ENCODE measurements at places on chromosomes 6 and 20.

DNA sequence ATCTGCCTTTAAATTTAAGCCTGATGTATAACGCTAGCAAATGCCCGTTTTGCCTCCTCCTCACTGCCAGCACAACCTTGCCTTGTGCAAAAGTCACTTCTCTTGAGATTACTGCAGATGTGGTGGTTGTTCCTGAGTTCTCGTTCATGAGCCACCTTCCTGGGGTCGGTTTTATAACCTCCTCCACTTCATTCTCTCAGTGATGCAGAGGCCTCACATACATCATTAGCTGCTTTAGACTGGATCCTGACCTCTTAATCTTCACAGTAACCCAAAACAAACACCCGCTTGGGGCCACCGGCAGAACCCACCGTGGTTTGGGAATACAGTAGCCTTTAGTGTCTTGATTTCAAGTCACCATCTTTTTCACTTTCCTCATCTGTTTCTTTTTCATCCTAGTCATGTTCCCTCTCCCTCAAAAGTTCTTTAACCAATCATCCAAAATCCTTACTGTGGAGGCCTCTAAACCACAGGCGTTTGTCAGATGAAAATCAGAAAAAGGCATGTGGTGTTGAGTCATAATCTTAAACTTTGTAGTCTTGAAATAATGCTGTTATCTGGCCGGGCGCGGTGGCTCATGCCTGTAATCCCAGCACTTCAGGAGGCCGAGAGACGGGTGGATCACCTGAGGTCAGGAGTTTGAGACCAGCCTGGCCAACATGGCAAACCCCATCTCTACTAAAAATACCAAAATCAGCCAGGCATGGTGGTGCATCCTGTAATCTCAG, 430.3 kb upstream of the SOX4 start:
- DNase-seq = no peak

- DNase-seq = peak; percentile 56
These were observed at the start of gene CLIC1 for GRCh38 chr6:31736021-31736767. Gene CLIC1, minus strand, starts transcription at chr6:31736530. Its CDS starts 230 bp downstream, at chr6:31736300.

DNA sequence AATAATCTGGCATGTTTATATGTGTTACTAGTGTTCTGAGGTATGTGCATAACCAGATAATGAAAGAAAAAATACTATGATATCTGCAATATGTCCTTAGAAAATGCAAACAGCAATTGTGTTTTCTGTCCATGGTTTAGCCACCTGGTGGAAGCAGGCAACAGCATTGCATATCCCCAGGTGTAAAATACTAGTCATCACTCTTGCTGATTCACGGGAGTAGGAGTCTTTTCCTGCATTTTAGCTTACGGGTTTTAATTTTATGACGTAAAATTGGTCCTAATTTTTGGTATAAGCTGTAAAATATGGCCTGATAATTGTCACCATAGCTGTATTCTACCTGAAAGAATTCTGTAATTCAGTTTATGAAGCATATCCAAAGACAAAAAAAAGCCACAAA, 2.5 kb downstream of the RNF182 start:
- DNase-seq = no peak

- no peak for DNase-seq
These were observed 200.7 kb upstream of the SPTLC3 start for GRCh38 chr20:12808006-12808567.

- no peak for DNase-seq
These were observed 56.0 kb downstream of the IRF4 start for GRCh38 chr6:447381-448165.

GRCh38 chr20:49677777-49678758, 35.6 kb downstream of the B4GALT5 start:
- no peak for DNase-seq

DNA sequence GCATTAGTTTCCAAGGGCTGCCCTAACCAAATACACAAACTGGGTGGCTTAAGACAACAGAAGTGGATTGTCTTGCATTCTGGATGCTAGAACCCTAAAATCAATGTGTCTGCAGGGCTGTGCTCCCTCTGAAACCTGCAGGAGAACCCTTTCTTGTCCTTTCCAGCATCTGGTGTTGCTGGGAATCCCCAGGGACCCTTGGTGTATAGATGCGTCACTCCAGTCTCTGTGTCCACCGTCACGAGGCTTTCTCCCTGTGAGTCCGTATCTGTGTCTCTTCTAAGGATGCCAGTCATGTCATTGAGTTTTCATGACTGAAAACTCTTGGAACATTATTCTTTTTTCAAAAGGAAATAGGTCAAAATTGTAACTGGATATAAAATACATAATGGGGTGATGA, 142.9 kb downstream of the RNASET2 start:
- no peak for DNase-seq

DNA sequence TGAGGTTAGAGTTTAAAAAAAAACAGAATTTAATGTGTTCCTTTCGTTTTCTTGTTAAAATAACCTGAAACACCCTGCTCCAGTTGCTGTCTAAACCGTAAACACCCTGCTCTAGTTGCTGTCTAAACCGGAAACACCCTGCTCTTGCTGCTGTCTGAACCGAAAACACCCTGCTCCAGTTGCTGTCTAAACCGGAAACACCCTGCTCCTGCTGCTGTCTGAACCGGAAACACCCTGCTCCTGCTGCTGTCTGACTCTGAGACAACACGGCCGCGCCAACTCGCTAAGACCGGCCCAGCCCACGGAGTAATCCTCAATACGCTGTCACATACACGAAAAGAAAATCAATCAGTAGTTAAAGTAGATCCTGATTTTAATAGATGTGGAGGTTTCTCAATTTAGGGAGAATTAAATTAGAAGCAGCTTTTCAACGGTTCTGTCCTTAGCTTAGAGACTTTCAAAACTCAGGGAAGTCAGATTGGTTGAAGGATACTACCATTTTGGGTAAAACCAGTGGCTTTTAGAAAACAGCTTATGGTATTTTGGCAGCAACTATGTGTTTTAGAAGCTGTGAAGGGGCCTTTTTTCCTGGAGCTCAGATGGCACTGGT, 98.3 kb downstream of the RAMACL start:
- no peak for DNase-seq

DNA sequence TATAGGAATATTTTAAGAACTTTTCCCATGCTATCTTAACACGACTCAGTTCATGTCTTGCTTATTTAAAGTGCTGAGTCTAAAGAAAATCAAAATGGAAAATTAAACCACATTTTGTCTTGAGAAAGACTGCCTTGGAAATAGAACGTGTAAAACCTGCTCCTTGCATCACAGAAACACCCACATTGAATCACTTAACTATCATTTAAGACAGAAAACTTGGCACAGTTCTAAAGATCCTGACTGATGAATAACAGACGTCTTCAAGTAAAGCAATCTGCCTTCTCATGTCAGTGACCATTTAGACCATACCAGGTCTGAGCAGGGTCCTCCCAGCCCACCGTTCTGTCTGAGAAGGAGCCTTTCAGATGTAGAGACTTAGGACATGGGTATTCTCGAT, 7.4 kb downstream of the PERP start:
- no peak for DNase-seq

DNA sequence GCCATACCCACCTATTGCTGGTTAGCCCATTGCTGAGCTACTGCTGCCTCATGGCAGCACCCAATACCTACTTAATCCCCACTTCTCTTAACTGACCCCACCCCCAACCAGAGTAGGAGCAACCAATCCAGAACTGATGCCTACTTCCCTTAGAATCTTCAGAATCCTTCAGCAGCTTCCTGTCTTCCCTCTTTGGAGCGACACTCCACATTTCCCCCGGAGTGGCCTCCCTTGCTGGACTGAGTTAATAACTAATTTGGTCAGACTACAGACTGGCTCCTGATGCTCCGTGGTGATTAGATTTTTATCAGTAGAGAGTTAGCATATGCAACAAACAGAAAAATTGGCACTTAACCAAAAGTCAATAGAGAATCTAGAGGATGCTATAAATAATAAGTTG, 51.2 kb upstream of the UBR2 start:
- no peak for DNase-seq

DNA sequence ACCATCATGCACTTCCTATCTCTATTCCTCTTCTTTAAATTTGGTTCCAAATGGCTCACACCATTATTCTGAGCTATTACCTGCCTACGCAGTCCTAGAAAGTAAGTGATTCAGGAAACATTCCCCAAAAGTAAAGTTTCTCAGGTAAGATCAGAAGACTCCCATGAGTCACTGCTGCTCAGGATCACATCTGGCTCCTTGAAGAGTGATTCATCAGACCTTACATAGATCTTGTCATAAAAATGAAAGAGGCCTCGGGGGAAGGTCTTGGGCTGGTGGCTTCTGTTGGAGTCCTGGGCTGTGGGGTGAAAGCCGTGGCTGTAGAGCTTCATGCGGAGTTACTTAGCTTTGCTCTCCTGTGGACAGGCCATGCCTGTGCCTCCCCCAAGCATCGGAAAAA, 35.9 kb downstream of the PLG start:
- DNase-seq = no peak

DNA sequence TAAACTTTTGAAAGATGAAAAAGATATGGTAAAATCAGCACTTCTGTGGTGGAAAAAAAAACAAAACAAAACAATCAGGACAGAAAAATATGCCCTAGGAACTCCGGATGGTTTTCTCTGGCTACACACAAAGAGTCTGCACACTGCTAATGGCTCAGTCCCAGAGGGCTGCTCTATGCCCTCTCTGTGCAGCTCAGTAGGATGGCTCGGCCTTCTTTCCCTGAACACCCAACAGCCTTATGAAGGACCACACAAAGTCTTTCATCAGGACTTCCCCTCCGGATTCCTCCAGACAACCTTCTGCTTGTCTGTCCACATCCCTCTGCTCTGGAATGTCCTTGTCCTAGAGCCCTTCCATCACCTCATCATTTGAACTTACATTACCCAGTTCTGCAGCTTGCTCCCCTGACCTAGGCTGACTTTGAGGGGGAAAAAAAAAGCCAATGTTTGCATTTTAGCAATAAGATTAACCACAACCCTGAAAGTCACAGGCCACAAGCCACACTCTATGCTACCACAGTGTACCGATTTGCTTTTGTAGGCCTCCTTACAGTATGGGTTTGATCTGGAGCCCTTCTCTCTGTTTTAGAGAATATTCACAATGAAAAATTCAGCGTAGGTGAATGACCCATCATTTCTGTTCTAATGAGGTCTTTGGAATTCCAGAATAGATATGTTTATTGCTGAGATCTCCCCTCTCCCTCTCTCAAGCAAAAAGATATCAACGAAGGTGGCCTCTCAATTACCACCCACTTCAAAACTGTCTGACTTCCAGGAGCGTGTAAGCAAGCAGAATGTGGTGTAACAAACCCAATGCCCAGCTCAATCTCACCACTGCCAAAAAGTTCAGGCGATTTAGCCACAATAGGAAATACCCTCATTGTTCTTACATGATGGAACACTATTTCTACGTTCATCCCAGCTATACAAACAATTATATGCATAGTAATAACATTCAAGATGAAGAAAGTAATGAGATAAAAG, 164.0 kb downstream of the GMDS start:
- DNase-seq = no peak

DNA sequence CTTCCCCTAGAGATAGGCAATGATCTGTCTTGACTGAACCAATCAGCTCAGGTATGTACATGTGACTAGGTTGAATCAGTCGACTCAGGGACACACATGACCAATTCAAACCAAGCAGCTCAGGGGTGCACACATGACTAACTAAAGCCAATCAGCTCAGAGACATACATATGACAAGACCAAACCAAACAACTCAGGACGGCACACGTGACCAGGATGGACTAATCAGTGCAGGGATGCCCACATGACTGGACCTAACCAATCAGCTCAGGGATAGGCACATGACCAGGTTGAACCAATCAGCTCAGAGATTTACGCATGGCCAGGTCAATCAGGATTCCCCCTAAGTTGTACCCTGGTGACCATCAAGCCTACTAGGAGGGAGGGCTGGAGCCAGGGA, 310.3 kb downstream of the CDH26 start:
- no peak for DNase-seq

DNA sequence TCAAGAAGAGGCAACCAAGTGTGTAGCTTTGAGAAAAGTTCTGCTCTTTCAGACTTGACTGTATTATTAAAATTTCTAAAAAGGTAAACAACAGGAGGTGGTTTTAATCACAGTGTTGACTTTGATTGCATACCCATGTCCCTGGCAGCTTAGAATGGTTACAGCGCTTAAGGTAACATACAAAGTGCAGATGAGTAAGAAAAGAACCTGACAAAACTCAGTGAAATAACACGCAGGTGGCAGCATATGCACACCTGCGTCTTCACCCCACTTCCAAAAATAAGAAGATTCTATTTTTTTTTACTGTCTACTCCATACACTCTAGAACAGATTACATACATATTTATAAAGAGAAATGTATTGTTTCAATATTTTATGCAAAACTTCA, 233.5 kb downstream of the GMPR start:
- no peak for DNase-seq
